ENCODE measurements at places on chromosomes 13 and 19.

DNA sequence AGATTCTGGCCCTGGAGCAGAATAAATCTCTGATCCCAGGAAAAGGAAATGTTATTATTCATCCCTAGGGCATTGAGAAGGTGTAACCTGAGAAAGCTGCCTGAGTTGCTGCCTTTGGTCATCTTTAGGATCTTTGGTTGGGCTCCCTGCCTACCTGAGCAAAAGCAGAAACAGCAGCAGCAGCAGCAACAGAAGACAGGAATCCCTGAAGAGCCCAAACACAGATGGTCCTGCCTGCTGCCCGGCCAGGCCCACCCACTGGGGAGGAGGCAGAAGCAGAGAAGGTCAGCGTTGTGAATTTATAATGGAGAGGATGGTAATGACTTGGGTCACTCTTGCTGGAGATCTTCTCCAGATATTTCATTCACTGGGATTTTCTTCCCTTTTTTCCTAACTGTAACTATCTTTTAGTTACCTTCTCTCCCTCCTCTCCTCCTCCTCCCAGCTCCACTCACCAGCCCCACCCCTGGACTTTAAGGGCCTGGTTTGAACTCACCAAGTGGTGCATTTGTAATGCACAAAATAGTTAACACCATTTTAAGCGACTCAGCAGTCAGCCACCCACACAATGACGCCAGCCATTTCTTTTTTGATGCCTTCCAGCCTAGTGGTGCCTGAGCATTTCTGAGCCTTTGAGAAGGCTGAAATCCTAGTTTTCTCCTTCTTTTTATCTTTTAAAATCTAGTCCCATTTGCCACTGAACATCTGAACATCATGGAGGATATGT, 91.7 kb downstream of the HSPH1 start:
- DNase-seq: no peak

DNA sequence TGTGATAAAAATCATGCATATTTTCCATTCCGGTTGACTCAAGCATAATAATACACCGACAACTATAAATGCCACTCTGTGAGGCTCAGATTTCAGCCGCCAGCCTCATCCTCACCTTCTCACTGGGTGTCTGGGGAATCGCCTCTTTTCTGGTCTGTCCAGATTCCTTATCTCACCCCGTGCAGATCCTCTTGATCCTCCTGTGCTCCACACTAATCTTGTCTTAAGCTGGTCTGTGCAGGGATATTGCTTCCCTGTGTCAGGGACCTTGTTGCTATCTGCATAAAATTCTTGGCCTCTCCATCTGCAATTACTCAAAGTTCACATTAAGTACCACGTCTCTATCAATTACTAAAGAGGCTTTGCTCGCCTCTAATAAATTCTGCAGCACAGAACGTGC, 116.6 kb upstream of the SPACA7 start:
- no peak for DNase-seq

DNA sequence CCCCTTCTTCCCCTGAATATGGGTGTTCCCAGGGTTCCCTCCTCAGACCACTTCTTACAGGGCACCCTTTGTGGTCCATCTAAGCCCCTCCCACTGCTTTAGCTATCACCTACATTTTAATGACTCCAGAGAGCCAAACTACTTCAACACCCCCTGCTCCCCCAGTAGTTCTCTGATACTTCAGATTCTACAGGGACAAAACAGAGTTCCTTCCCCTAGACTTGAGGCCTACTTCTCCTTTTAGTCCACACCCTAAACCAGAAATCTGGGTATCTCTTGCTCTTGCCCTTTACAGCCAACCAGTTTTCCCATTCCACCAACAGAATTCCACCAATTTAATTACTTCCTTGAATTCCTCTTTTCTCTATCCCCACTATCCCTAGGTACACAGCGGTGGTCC, 107.2 kb downstream of the KCNRG start:
- no peak for DNase-seq

- no peak for DNase-seq
These were observed 4.7 kb upstream of the RGL3 start for GRCh38 chr19:11423791-11424181.

DNA sequence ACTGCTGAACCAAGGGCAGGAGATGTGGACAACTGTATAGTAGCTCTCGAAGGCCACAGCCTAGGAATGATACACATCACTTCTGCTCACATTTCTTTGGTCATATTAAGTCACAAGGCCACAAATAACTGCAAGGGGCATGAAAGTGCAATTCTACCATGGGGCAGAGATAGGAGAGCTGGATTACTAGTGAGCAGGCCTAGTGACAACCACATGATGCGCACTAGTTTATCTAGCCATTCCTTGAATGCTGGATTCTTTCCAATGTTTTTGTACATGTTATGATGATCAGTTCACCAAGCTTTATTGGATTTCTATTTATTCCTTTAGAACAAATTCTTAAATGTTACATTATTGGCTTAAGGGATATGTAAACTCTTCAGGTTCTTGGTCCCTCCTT, 100.7 kb downstream of the MIPEP start:
- no peak for DNase-seq

Measured in ACHN (cell line).